ENCODE measurements at places on chromosomes 2 and 18.
A peak's percentile ranks its signal among the peaks of the same experiment; 100 is the strongest.

GRCh38 chr18:63001861-63002260 is 286.5 kb downstream of the PHLPP1 start:
- DNase-seq: no peak

- no peak for DNase-seq
Observed at GRCh38 chr2:191255271-191255670, 10.1 kb downstream of the MYO1B start.

DNA sequence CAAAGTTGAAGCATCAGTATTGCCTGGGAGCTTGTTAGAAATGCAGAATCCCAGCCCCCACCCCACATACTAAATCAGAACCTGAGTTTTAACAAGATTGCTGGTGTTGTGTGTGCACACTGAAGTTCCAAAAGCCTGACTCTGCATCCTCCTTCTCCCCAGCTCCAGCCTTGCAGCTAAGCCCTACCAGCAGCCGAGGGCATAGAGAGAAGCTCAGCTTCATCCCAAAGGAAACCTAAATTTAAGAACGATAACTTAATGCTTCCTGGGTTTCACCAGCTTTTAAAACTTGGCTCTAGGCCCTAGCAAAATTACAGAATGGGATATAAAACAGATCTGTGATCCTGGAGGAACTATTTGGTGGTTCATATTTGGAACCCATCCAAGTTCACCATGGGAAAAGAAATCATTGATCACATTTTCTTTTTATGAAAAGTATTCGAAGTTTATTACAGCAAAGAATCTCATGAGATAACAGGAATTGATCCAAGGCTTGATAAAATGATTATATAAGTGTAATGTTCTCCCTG is 11.1 kb downstream of the SMYD1 start:
- no peak for DNase-seq

- DNase-seq: no peak
Observed at GRCh38 chr2:43041173-43041591, 185.2 kb downstream of the ZFP36L2 start.

- DNase-seq: no peak
Observed at GRCh38 chr2:55875434-55876135, 48.0 kb downstream of the EFEMP1 start.

DNA sequence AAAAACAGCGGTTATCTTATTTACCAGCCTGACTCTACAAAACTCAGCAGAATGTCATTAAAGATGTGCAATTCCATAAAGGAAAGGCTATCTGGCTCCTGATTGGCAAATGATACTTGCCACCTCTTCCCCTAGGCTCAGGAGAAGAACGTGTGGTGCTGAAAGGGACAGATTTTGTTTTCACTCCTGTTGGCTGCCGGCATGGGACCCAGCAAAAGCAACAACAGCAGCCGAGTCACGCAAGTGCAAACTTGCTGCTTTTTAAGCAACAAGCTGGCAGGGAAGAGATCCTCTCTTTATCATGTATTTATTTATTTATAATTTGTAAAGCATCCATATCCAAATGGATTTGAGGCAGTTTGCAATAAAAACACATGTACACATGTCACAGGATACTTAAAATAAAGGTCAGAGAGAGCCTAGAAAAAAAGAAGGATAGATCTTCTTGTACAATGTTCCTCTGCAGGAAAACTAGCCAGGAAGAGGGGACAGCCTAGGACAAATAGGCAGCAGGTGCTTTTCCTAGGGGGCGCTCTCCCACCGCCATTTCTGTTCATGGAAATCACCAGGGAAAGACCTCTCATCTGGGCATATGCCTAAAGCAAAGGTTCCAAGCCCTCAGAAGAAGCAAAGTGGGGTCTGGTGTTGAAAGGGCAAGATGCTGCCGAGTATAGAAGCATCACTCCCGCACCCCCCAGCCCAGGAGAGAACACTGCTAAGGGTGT is 799.3 kb downstream of the BCL11A start:
- DNase-seq: peak; percentile 13

All from NCI-H2171 (cell line).